ENCODE measurements at places on chromosomes 7 and 10.

DNA sequence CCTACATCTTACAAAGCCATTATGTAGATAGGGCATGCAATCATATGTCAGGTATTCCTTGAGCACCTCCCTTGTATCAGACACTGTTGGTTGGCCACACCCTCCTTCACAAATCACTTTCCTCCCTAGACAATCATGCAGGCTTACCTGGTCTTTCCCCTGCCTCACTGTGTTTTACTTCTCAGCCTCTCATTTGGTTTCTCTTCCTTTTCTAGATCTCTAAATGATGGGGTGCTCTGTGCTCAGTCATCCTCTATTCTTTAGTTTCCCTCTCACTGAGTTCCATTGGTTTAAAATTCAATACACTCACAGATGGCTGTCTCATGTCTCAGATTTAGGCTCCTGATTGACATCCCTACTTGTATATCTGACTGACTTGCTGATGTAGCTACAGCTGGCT lies 31.4 kb downstream of the ANK3 start:
- no peak for DNase-seq

GRCh38 chr7:33298848-33299247 lies 169.5 kb downstream of the BBS9 start:
- DNase-seq, result no peak

DNA sequence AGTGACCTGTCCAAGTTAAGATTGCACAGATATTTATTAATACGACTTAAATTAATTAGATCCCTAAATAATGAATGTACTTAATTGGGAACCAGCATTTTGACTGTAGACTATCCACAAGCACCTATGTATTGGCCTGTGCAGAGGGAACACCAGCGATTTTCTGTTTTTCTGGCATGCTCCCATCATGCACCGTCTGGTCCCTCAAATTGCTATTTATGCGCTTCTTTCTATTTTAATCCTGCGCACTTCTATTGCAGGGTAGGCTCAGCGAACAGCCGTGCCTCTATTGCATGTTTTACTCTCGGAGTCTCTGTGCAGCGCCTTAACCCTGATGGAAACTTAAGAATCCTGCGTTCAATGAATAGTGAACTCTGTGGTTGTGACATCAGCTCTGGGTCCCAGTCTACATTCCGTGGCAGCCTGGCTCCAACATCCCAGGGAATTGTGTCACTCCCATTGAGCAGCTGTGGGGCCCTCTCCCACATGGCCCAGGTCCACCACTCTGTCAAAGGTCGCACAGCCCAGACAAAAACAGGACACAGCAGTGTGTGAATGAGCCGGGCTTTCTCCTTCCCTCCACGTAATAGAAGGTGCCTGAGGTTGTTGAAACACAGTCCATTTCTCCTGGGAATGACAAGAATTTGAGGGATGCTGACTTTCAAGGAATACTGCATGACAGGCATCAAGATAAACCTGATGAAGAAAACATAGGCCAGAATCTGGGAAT lies 239.7 kb upstream of the KLF6 start:
- no peak for DNase-seq

GRCh38 chr10:33955676-33956075 lies 621.2 kb upstream of the NRP1 start:
- DNase-seq, result no peak

GRCh38 chr7:151802469-151802846 lies 74.5 kb downstream of the PRKAG2 start:
- no peak for DNase-seq

DNA sequence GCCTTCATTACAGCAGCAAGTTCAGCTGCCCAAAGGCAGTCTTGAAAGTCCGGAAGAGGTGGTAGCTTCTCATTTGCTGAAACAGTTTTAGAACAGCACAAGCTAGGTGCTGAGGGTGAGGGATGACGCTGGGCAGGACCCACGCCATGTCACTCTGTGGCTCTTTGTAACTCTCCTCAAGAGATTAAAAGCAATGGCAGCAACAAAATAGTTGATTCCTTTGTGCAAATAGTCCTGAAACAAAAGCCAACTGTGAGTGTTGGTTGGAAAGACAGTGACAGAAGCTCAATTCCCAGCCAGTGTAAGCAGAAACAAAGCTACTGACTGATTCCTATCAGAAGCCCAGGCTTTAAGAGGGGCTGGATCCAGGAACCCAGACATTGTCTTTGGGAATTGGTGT lies 47.6 kb upstream of the AQP1 start:
- no peak for DNase-seq

DNA sequence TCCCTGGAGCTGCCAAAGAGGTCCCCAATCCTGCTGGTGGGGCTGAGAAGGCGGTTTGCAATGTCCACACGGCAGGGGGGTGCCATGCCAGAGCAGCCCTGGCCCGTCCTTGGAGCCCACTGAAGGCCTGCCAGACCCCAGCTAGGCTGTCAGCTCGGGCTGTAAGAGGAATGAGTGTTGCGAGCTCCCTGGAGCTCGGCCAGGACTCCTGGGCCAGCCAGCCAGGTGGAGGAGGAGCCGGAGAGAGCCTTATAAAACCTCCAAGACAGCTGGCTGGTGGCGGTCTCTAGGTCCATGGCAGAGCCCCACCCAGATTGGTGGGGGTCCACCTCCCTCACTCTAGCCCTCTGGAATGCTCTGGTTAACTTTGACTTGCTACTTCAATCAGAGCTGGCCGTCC lies 55.1 kb upstream of the CALN1 start:
- no peak for DNase-seq

DNA sequence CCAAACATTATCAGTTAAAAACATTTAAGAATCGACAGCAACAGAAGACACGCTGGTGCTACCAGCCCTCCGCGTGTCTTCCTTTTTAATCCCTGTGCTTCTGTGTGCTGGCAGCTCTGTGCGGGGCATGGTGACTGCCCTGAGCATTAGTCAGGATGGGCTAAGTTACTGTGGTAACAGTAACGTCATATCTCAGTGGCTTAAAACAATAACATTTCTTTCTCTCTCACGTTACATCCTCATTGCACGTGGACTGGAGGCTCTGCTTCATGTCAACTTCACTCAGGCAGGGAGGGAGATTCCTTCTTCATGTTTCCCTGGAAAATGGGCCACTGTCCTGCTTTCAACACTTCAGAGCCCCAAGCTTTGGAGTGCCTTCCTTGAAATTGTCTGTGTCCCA lies 378.5 kb downstream of the CCSER2 start:
- no peak for DNase-seq

GRCh38 chr10:96641396-96642295 lies 54.8 kb upstream of the TM9SF3 start:
- DNase-seq, result no peak

DNA sequence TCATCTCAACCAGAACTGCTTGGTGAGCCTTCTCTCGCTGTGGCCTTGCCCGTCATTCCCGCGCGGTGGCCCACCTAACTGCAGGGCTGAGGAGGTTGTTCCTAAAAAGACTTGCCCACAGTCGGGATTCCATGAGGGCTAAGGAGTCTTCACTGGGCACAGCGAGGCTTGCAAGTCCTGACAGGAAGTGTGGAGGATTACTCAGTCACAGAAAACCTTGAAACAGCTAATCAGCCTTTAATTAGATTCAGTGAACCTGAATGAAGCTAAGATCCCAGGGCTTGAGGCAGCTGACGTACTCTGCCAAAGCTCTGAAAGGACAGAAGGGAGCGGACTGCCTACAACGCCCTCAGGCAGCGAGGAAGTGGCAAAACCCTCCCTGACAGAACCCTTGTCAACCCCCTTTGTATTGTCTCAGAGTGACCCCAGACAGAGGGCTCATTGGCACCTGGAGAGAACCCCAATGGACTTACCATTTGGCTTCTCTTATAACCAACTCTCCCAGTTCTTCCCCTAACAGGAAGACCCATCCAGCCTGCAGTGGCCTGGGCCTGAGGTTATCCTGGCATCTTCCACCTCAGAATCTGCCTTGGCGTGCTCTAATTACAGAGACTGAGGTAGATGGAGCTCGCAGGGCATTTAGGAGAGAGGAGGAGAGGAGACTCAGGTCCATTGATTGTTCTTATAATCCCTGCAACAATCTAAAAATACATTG lies 2.5 kb upstream of the LAMB4 start:
- DNase-seq, result no peak
